ENCODE measurements at places on chromosomes 16 and 17. TPM values are rescaled to one million over a fixed set of nuclear protein-coding genes. Genes with fewer than 3 reads are reported as not detected.

The INTS2 gene
- total RNA-seq: 11.8 TPM

The PLLP gene
- 1.7 TPM for total RNA-seq

The ATP2C2 gene
- 0.10 TPM for total RNA-seq

The RAB26 gene
- total RNA-seq: 0.28 TPM

The GUCY2D gene
- not detected for total RNA-seq

The SCARF1 gene
- total RNA-seq: 13.0 TPM
